Renal cortex interstitium (tissue), 15 donors: ENCODE measurements at places on chromosomes 1 and 21.

- DNase-seq = no peak
Observed at GRCh38 chr21:35139382-35139715, 90.2 kb upstream of the RUNX1 start.

- DNase-seq = no peak
Observed at GRCh38 chr1:182213163-182213562, 151.7 kb upstream of the ZNF648 start.

DNA sequence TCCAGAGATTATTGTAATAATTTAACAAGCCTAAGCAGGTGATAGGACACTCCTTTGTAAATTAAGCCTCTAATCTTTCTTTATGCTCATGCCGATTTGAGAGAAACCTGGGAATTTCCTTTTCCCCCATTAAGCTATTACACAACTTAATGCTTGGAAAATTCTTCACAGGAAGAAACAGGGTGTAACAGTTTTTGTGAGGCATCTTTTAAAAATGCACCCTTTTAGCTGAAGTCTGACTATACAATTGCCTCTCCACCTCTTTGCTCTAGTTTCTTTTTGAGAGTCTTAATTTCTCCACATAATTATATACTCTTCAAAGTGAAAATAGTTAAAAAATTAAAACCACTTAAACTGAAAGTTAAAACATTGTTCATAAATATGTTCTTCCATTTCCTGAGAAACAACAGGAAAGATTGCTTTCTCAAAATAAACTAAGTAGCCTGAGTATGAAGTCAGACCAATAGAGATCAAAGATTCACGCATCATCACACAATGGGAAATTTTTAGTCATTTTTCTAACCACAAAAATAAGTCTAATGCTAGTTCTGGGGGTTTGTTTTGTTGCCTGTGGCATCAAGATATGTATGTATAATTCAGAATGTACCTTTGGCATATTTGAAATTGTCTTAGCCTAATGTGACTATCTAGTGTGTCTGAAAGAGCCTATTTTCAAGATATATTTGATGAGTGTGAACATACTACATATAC, 34.7 kb downstream of the LRRC8D start:
- DNase-seq = no peak

- peak; percentile 46 for DNase-seq
Observed at GRCh38 chr1:33455539-33456501, 16.6 kb upstream of the ZSCAN20 start.

- DNase-seq = no peak
Observed at GRCh38 chr1:30823627-30823968, 66.0 kb upstream of the LAPTM5 start.

GRCh38 chr1:14613926-14614325, 15.4 kb downstream of the KAZN start:
- no peak for DNase-seq

DNA sequence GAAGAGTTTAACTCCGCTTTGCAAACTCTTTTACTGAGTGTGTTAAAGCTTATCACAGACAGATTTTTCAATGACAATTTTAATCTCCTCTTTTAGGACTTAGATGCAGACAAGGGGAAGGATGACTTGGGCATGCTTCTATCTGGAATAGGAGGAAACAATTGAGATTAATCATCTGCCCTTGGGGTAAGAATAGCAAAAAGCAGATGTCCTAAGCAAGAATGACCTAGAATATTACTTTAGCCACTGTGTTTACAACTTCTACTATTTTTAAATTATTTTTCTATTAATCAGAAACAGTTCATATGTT, 569.0 kb upstream of the ADGRL2 start:
- DNase-seq = no peak

DNA sequence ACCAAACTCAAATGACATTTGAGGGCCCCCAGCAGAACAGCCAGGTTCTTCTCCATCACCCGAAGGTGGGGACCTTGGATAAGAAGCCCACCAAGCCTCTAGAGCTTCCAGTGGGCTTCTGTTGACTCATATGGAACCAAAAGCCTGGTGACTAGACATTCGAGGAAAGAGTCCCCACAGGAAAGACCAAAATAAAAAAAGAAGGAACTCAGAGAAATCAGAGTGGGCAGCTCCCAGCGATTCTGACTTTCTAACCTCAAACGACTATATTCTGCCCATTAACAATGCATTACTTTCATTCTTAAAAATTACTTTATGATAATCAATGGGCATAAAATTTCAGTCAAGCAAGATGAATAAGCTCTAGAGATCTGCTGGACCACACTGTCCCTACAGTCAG, 9.6 kb upstream of the CHIT1 start:
- no peak for DNase-seq
